NCI-H1105 treated with DMSO at 0.1 percent for 48 hours (cell line): ENCODE measurements at places on chromosomes 7 and 10.
A peak's percentile ranks its signal among the peaks of the same experiment; 100 is the strongest.

GRCh38 chr10:48242171-48242904 lies 32.2 kb downstream of the FRMPD2 start:
- no peak for DNase-seq

GRCh38 chr7:3980300-3980643 lies 679.2 kb downstream of the SDK1 start:
- no peak for DNase-seq

DNA sequence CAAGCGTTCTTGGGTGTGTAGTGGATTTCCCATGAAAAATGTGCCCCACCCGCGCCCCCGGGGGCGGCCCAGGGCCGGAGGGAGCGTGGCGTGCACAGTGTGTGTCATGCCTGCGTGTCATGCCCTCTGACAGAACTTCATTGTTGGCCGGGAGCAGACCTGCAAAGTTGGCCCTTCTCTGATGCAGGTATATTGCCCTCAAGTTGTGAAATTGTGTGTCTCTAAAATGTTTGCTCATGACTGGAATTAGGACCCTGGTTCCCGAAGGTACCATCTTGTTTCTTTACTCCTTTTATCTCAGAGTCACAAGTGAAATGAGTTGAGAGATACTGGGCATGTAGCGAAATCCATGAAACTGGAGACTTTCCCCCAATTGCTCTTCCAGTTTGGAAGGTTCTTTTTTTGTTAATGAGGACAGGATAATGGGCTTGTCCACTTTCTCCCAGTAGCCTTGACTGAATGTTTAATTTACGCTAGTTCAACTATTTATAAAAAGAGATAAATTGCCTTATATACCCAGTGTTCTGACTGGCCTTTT lies 26.2 kb downstream of the ADK start:
- no peak for DNase-seq

- DNase-seq, result no peak
Observed at GRCh38 chr7:112908086-112908485, 117.9 kb upstream of the TMEM168 start.

DNA sequence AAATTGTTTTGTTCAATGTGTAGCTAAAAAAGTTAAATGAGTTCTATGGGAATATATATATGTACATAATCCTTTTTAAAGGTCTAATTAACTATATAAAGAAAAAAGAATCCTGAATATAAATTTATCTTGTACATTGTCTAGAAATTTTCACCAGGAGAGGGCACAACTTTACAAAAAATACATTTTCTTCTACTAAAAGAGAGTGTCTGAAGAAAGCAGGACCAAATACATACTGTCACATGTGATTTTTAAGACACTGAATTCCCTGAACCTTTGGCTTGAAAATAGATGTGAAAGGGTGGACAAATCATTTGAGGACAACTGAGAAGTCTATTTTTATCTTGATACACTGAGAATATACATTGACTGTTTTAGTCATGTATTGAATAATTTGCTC lies 204.3 kb downstream of the DGKB start:
- DNase-seq, result no peak

DNA sequence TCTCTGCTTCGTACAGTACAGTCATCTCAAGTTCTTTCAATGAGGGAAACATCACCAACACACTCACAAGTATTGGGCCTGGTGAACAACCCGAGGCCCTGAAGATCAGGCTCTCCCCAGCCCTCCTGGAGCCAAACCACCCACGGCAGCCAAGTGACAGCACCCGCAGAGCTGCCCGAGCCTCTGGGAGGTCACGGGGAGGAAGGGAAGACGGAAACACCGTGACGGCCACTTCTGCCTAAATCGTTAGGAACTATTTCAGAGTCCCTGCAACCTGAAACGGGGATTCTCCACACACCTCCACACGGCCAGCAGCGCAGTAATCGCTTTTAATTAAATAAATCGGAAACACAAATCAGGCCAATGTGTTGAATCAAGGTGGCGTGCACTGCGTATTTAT lies 222.6 kb downstream of the MAD1L1 start:
- no peak for DNase-seq

DNA sequence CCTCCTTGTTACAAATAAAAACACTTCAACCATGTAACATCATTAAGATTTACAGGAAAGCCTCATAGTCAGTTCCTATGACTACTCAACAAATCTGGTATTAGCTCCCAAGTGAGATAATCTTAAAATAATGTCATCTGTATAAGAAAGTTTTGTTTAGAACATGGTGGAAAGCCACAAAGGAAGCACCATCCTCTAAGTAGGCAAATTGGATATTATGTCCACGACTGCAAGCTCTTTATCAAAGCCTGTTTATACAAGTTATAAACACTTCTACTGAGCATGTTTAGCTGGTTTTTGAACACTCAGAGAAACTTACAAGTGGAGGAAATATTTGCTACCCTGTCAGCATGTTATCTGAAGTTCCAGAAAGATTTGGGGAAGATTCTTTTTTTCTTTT lies 349.8 kb downstream of the ARL4A start:
- no peak for DNase-seq

- DNase-seq, result no peak
Observed at GRCh38 chr7:98668255-98668654, 51.2 kb downstream of the NPTX2 start.

- no peak for DNase-seq
Observed at GRCh38 chr10:122657255-122657654, 42.4 kb downstream of the C10orf120 start.

- no peak for DNase-seq
Observed at GRCh38 chr7:106367664-106368063, 82.9 kb upstream of the NAMPT start.

GRCh38 chr10:99450624-99451498 lies 20.4 kb upstream of the GOT1 start:
- DNase-seq, result no peak

DNA sequence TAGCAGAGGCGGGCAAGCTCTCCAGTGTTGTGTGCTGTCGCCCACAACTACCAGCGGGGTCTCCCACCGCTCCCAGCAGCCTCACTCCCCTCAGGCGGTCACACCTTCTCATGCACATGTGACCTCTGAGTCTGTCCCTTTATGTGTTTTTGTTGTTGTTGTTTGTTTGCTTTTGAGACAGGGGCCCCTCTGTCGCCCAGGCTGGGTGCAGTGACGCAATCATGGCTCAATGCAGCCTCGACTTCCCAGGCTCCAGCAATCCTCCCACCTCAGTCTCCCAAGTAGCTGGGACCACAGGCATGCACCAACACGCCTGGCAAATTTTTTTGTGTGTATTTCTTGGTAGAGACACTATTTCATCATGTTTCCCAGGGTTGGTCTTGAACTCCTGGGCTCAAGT lies 1.5 kb downstream of the CPSF4 start:
- DNase-seq, result no peak

DNA sequence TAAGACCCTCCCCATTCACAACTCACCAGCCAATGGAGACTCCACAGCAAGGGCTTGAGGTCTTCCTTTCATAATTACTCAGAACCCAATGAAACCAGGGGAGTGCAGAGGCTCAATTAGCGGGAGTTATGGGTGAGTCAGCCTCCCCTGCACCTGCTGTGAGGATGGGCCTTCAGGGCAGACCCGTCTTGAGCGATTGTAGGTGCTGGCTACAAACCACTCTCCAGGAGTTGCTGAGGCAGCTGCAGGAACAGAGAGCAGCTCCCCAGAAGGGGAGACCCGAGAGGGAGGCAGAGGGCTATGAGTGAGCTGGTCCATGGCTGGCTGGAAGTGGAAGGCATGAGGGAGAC lies 58.5 kb upstream of the SORCS3 start:
- peak; percentile 6 for DNase-seq
